ENCODE measurements at places on chromosomes 5 and 9.

- DNase-seq = peak; percentile 90
Observed at GRCh38 chr9:129496473-129497004, 124.4 kb downstream of the C9orf50 start.

- DNase-seq = no peak
Observed at GRCh38 chr5:6383376-6383775, 5.0 kb upstream of the MED10 start.

GRCh38 chr5:36423578-36424307 is 122.0 kb upstream of the RANBP3L start:
- no peak for DNase-seq

DNA sequence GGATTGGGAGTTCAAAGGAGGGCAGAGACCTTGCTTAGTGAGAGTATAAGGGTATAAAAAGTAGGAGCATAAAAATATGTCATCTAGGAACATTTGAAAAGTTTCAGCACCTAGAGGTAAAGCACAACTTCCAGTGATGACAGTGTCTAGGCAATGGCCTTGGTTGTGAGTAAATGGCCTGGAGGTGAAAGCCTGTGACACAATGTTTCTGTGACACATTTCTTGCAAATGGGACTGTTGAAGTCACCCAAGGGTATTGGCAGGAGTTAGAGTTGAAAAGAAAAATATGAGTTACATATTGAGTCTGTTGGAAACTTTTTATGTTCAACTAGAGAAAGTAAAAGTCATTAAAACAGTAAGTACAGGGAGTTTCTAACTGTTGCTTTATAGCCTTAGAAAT is 14.8 kb downstream of the C5orf47 start:
- no peak for DNase-seq

DNA sequence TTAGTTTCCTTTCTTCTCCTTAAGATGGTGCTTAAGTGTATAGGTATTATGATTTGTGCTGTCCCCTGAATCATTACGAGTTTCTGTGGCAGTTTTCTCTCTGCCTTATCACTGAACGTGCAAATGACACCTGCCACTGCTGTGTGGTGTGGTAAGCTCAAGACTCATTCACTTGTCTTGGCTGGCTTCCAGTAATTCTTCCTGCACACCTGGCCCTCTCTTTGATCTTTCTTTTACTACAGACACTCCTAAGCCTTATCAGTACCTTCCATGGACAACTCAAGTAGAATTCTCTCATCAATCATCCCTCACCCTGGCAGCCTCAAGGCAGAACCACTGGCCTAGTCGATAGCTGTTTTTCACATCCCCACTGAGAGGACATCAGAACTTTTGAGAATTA is 82.6 kb upstream of the ADAMTS19 start:
- DNase-seq = no peak

DNA sequence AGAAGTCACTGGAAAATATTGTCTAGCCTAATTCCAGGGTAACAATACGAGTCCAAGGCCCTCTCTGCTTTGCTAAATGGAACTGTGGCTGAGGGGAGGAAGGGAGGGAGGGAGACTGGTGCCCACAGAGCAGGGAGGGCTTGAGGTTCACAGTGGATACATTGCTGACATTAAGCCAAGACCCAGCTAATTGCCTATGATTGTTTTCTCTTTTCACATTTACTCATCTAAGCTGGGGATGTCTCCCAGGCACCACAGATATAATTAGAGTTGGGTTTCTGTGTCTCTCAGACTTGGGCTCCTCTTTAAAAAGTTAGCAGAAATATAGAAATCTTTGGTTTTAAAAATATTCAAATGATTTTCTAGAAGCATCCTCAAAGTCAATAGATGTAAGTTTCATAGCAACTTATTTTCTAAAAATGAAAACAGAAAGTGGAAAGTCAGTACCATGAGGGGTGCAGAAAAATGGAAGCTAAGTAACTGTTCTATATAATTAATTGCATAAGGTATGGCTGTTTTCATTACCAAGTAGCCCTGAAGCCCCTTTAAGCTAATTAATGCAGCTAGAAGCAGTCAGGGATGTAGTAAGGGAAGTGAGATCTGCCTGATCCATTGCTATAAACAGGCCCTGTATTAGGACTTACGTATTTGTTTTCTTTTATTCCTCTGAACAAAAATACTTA is 259.8 kb downstream of the NDUFS4 start:
- no peak for DNase-seq

DNA sequence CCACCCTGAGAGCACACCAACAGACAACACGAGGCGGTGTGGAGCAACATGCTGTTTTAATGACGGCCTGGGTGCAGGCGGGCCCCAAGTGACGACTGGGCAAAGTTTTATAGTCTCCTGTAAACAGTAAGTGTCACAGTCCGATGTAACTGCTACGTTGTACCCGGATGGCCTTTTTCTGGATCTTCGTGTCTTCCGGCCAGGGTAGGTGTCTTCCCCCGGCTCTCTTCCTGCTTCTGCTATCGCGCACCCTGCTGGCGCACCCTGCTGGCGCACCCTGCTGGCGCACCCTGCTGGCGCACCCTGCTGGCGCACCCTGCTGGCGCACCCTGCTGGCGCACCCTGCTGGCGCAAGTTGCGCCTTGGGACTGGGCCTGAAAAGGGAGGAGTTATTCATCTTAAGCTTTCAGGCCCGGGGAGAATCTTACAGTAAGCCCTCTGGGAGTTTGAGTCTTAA is 143.0 kb upstream of the TARS1 start:
- no peak for DNase-seq

DNA sequence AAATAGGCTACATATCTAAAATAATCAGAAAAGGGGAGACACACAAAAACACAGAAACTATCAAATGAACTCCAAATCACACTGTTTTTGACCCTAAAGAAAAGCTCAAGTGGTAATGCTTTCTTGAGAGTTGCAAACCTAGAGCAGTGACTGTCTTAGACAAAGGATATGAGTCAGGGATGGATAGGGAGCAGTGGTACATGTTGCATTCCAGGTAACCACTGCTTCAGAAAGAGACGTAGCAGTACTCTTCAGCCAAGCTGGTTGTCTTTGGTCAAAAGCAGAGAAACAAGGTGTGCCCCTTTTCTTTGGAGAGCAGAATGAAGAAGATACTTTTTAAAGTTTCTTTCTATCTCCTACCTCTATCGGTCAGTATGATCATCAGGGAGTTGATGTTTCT is 1003.6 kb downstream of the CDH9 start:
- no peak for DNase-seq

DNA sequence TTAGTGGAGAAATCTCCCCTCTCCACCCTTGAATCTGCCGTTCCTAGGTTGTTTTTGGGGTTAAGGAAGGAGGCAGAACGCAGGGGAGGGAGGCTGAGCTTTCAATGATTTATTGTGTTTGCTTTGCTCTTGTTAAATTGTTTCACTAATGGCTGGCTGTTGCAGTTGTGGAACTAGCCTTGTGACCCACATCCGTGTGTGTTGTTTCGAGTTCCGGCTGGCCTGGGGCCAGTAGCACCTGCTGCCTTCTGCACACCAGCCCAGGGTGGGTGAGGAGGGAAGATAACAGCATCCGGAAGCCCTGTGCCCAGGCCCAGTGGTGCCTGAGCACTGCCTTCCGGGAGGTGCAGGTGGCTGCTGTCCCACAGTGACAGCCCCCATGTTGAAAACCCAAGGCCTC is 3.6 kb downstream of the ERGIC1 start:
- no peak for DNase-seq
